ENCODE measurements at places on chromosomes 2 and 18.

- DNase-seq = no peak
These were observed 96.0 kb upstream of the ALKAL2 start for GRCh38 chr2:383888-384287.

DNA sequence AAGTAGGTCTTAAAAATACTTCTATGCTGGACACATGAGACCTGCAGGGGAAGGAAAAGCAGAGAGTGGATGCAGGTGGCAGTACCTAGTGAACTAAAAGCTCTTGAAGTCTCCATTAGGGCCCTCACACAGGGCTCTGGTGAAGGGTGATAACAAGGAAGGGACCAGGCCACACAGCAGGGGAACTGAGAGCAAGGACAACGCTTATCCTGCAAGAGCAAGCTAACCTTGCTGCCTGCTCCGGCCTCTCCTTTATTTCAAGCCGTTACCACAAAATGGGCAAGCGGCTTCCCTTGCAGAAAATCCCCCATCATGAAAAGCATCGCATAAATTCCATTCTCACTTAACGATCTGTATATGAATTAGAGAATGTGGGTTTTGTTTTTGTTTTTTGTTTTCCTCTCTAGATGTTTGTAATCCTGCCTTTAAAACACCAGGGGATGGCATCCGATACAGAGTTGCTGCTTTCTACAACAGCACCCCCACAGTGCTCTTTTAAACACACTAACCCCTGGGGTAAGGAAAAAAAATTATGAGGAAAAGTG lies 64.5 kb downstream of the CACNB4 start:
- DNase-seq = no peak

GRCh38 chr2:99821039-99821438 lies 321.4 kb downstream of the AFF3 start:
- DNase-seq = no peak

GRCh38 chr2:96114903-96115581 lies 1.3 kb downstream of the ADRA2B start:
- DNase-seq = no peak

GRCh38 chr2:164910101-164910899 lies 45.0 kb downstream of the SLC38A11 start:
- no peak for DNase-seq

GRCh38 chr2:43039376-43040080 lies 186.9 kb downstream of the ZFP36L2 start:
- no peak for DNase-seq

- DNase-seq = no peak
These were observed 213.0 kb downstream of the SP3 start for GRCh38 chr2:173752152-173752551.

GRCh38 chr18:49754866-49755265 lies 58.5 kb downstream of the ACAA2 start:
- DNase-seq = no peak

- DNase-seq = no peak
These were observed 28.7 kb downstream of the ESCO1 start for GRCh38 chr18:21571772-21572171.

DNA sequence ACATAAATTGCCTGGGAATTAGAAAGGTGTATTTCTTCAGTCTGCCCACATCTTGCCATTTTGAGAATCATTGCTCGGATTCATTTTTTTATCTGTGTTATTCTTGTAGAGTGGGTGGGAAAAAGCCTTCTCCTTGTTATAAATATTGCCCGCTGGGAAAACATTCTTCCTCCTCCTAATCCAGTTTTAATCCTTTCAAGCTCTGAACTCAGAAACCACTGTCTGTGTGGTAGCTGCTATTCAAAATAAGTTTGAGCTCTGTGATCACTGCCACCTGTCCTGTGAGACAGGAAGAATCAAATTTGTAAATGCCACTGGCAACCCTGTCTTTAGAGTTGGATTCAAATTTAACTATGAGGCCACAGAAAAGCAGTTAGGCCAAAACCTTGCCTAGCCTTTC lies 1875.2 kb upstream of the PIK3C3 start:
- no peak for DNase-seq

DNA sequence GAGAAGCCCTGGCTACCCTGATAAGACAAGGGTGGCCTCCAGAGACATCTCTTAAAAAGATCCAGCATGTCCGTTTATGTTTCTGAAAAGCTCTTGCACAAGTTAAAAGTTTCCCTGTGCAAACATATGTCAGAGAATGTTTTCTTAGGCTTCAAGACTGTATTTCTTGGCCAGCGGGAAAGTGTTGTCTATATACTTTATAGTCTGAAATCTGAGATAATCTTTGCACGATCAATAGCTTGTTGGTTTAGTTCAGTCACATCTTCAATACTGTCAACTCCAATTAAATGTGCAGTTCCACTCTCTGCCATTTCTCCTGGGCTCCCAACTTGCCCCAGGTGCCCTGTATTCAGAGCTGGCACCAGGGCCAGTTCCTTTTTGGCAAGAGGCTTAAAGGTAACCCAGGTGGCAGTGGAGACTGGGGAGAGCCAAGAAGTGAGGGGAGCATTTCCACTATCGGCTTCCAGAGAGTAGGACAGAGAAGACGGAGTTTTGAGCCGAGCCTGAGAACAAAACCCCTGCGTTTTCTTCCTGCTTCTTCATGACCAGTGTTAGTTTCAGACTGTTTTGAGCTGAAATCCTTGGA lies 64.4 kb downstream of the ACOXL start:
- DNase-seq = peak; percentile 27

- no peak for DNase-seq
These were observed 33.5 kb downstream of the CDC42EP3 start for GRCh38 chr2:37637985-37638384.

- DNase-seq = no peak
These were observed 529.4 kb downstream of the CCDC85A start for GRCh38 chr2:56713161-56713676.

DNA sequence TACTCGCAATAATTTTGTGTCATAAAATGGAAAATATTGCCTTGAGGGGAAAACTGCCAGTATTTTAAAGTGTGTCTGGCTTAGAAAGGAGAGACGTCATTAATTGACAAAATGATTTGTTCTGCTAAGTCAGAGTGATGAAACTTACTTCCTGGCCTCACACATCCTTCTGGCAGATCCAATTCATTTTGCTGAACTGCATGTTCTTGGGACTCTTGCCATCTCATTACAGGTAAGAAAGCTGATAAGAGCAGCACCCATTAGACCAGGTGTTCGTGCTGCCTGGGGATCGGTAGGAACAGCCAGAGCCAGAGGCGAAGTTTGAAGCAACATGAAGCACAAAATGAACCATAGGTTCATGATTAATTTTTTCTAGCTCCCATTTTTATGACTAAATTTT lies 38.0 kb downstream of the KCNE4 start:
- DNase-seq = no peak

DNA sequence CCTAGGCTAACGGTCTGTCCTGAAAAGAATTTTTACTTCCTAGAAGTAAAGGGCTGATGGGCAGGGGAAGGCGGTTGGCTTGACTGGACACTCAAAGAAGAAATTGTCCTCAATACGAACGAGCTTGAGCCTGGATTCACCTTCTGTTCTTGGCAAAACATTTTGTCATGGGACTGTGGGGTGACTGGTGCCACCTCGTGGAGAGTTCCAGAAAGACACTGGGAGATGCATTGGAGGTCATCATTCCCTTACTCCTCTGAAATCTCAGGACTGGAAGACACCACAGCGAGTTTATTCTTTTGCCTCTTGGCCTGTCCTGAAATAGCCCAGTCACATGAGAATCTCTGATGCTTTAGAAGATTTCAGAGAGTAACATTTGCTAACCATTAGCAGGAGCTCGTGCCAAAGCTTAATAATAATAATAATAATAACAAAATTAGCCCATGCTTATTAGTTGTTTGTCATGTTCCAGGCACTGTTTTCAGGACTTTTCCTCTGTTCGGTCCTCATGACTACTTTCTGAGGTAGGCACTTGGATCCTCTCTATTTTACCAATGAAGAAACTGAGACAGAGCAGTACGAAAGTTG lies 44.5 kb downstream of the TMEM182 start:
- peak; percentile 69 for DNase-seq

DNA sequence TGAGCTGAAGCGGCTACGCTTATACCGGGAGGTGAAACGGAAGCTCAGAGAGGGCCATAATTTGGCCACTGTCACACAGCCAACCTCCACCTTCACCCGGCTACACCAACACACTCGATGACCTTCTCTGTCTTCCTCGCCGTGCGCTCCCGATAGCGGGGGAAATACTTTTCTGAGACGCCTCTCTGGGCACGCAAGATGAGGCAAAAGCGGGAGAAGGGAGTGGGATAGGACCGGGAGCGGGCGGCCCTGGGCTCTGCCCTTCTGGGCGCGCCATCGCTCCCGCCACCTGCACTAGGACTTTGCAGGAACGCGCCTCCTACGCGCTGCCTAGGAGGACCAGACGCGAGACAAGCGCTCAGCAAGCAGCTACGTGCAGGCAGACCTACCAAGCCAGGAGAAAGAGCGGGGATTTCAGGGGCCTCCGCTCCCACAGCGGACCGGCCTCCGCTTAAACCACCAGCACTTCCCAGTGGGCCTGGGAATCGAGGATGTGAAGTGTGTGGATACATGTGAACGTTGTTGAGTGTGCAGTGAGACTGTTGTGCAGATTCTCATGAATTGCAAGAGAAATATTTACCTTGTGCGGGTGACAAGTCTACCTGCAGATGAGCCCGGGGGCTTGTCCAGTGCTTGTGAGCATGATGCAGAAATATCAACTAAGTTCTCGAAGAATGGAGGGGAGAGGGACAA lies 11.4 kb downstream of the SIX3 start:
- no peak for DNase-seq

DNA sequence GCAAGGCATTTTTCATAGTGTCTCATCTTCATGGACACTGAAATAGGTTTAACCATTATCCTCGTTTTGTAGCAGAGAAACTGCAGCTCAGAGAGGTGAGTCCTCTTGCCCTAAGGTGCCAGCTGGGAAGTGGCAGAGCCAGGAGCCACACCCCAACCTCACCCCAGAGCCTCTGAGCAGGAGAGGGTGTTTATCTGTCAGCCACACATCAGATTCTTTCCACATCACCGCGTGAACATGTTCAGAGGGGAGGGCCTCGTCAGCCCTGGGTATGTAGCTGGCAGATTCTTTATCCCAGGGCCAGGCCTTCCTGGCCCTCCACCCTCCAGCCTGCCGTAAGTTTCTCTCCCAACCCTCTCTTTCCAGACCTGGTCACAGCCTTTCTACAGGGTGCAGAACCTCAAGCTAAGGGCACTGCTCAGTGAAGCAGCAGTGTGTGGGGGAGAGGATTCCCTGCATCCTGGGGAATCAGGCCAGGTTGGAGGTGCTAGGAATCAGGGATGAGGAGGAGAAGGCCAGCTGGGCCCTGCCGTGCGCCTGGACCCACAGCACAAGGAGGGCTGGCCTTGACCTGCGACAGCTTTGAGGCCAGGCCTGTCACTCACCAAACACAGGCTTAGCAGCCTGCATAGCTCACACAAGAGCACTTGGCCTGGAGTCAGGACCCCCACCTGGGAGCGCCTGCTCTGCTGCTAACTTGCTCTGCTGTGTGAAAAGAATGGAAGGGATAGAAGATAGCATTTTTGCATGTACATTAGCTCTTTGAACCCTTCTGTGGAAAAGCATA lies 111.3 kb upstream of the MCFD2 start:
- DNase-seq = no peak

- DNase-seq = peak; percentile 66
These were observed 425 bp downstream of the ASB3 start for GRCh38 chr2:53786352-53786704.

DNA sequence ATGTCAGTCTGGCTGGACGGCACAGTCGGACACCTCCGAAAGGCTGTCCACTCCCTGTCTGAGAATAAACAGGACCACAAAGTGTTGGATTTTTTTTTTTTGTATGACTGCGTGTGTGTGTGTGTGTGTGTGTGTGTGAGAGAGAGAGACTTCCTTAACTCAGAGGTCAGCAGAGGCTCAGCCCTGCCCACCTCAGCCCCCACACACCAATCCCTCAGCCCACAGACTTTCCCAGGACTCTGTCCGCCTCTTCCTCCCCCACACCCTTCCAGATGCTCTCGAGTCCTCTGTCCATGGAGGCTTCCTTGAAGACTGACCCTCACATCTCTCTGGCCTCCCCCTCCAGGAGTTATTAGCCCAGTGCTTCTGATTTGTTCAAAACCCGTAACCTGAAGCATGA lies 147.3 kb downstream of the BCL11A start:
- DNase-seq = no peak

DNA sequence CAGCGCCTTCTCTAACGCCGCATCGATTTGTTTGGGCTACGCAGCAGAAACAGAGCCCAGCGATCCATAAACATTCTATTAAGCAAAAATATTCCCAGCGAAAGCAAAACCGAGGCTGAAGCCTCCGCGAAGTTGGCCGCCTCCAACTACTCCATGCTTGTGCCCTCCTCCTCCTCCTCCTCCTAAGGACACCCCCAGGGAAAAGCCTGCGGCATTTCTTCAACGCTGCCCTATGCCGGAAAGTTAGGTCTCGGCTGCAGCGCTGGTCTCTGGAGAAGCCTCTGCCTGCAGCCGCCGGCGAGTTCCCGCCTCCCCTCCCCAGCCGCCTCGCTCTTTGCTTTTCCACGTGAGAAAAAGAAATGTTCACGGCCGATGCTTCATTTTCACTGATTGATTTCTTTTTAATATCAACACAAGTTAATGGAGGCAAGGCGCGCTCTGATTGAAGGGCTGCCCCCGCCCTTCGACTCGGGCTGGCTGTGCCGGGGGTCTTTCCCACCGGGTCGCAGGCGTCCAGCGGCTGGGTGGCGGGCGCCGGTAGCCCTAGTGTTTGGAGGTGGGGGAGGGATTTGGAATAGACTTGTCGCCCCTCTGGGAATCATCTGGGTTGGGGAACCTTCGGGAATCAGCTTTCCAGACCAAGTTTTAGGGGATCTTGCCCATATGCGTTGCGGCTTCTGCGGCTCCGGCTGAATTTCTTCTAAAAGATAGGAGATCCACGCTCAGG lies 3.9 kb downstream of the NRP2 start:
- no peak for DNase-seq

DNA sequence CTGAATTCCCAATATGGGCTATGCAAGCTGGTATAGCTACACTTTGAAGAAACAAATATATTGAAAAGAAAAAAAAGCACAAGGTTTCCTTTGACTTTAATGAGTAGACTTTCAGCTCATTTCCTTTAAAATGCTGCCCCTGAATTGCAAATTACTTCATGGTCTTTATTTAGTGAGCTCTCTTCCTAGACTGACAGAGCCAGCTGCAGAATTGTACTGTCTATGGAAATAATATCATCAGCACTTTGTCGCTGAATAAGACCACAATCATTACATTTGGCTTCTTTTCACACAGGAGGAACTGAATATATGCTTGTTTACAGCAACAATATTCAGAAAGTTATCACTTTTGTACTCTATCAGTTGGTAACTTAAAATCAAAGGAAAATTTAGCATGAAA lies 41.7 kb downstream of the ARL5A start:
- no peak for DNase-seq

GRCh38 chr2:33492399-33493134 lies 16.1 kb downstream of the RASGRP3 start:
- no peak for DNase-seq

- no peak for DNase-seq
These were observed 12.8 kb upstream of the GCG start for GRCh38 chr2:162164802-162165201.

GRCh38 chr2:172021955-172022354 lies 22.2 kb downstream of the METAP1D start:
- no peak for DNase-seq

DNA sequence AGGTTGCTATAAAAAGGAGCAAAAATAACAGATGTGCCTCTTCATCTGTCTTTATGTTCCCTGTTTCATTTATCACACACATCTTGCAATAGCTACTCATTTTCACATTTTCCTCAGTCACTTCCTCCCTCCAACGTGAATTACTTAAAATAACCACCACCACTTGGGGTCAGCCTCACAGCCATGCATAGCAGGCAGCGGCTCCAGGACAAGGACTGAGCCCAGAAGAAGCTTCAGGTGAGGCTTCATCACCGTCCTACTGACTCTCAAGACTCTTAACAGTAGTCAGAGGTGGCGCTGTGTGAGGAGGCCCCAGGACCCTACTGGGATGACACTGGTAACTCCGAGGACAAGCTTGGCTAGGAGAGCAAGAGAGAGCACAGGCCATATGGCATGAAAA lies 15.5 kb upstream of the ST8SIA5 start:
- no peak for DNase-seq
